Skin of body (tissue), 3 donors: ENCODE measurements at places on chromosomes 11 and 22. TPM values are rescaled to one million over a fixed set of nuclear protein-coding genes. Genes with fewer than 3 reads are reported as not detected.

The KCTD14 gene
- 1.6 TPM for total RNA-seq

The SLC35E4 gene
- total RNA-seq: 2.8 TPM

The ZC3H12C gene
- total RNA-seq: 10.5 TPM

The PVALB gene
- total RNA-seq: not detected

The NPTXR gene
- 2.5 TPM for total RNA-seq

The MFRP gene
- 0.10 TPM for total RNA-seq

The MS4A15 gene
- total RNA-seq: not detected

The VPS51 gene
- total RNA-seq: 93.3 TPM
